ENCODE measurements at places on chromosomes 1 and 21.

DNA sequence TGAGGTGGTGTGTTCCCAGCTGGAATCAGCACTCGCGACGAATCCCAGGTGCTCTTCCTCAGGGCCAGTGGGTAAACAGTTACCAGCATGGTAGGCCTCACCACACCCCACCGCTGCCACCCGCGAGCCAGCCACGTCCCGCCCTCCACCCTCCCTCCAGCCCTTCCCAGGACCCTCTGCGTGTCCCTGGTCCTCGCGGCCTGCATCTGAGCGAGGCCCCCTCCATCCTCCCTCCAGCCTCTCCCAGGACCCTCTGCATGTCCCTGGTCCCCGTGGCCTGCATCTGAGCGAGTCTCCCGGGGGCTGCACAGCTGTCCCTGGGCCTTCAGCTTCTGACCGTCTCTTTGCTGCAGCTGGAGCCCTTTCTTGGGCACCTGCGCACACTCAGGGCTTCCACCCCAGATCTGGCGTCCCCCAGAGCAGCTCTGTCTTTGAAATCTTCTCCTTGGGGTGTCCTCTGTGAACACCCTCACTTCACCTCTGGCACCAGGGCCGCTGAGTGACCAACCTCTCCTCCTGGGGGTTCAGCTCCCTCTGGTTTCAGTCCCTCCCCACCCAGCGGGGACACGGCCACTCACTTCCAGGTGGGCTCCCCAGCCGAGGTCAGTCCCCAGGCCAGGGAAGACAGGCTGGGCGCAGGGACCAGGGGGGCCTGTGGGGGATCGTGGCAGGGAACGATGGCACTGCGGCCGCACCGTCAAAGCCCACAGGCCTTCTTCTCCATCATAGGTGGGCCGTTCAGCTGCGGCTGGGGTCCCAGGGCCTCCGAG, 57.8 kb upstream of the COL6A2 start:
- no peak for DNase-seq

DNA sequence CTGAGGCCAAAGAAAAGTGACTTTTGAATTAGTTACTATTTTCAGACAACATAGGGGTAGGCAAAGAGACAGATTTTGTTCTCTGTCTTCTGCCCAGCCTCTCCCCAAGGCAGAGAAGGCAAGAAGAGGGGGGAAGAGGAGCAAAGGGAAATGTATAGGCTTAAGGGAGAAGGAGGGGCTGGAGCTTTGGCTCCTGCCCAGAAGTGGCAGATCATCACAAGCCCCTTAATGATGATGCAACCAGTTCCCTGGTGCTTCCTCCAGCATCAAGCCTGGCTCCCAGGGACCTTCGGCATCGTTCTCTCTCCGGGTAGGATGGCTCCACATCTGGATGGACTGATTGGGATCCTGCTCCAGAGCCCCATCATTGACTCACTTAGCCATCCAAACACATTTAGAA, 112.8 kb downstream of the KCND3 start:
- DNase-seq = no peak

DNA sequence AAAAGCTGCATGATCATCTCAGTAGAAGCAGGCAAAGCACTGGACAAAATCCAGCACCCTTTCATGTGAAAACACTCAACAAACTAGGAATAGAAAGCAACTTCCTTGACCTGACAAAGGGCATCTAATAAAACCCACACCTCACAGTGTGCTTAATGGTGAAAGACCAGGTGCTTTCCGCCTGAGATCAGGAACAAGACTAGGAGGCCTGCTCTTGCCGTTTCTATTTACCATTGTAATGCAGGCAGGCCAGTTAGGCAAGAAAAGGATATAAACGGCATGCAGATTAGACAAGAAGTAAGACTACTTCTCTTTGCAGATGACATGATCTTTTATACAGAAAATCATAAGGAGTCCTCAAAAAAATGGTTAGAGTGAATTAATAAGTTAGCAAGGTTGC, 37.2 kb downstream of the SLC37A1 start:
- DNase-seq = no peak

DNA sequence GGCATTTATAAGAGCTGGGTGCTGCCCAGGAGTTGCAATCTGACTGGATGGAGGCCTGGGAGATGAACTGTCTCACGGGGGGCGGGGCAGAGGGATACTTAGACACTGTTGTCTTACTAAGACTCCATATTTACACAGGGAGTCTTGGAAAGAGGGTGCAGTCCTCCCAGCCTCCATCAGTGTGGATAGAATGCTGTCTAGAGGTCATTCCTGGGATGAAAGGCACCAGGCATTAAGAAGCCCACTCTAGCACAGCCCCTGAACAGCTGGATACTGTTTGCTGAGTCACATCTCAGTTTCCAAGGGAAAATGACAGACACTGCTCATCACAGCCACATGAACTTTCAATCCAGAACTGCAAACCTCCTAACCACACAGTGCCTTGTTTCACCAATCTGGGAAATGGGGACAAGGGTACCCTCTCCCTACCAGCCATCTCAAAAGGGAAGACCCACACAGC, 43.3 kb downstream of the SSBP3 start:
- no peak for DNase-seq

- DNase-seq = no peak
Measured at GRCh38 chr21:46000182-46000730, 18.7 kb downstream of the COL6A1 start.

DNA sequence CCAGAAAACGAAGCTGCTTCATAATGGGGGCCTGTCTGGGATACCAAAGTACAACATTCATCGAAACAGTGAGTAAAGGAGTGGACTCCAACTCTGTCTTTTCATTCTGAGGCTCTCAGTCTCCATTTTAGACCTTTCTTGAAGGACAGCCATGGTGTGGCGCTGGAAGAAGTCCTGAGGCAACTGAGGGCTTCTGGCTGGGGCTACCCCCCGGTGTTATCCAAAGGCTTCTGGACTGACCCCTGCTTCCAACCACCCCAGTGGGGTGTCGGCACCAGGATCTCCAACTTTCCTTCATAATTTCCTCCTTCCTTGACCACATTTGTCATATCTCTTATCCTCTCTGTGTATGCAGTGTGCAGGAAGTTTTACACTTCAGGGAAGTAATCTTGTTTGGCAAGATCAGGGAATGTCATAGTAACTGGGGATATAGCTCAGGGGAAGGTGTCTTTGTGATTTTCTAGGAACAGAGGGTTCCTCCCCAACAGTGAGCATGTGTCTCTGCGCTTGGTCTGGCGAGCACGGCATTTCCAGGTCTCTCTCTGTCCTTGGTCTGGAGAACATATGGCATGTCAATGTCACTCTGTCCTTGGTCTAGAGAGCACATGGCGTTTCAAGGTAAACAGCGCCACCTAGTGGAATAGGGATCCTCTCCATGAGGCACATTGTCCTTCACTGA, 19.4 kb upstream of the BSDC1 start:
- no peak for DNase-seq

DNA sequence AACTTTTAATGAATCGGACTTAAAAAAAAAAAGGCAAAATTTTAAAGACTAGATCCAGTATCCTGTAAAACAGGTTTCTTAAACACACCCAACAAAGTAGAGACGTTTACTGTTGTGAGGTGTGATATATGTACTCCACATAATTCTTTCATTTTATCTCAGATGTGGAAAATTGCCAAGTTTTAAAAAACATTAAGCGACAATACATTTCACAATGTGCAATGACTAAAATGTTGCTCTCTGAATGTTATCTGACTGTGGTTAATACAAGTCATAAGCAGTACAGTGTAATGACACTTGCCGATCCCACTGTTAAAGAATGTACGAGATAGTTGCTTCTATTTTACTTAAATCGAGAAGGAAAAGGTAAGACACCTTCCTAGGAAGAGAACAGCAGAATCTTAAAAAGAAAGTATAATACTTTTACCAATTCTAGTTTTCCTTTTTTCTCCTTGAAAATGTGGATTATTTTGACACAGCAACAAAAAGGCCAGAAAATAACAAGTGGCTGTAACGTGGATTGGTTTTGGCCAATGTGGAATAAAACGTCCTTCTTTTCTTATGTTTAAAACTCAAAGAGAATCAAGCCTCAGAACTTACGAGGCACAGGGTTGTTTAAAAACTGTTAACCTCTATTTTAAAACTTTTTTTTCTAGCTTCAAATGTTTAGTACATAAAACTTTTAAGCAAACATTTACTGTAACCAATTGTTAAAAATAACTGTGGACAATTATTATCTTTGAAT, 51.4 kb downstream of the TP53BP2 start:
- DNase-seq = no peak

DNA sequence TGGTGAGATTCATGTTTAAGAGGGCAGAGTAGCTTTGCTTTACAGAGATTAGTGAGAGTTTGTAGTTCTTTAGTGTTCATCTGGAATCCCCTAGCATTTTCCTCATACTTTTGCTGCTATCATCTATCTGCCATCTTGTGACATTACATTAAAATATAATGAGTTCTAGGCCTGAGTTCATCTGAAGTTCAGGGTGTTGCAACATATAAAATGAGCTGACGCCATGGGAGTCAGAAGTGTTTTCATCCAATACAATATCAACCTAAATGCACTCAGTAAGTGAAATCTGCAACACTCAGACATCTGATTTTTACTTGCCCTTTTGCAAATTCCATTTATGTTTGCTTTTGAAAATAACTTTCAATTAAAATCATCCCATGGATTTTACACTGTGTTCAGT, 153.8 kb downstream of the NTNG1 start:
- no peak for DNase-seq

- no peak for DNase-seq
Measured at GRCh38 chr1:179925922-179926849, 28.4 kb upstream of the CEP350 start.

DNA sequence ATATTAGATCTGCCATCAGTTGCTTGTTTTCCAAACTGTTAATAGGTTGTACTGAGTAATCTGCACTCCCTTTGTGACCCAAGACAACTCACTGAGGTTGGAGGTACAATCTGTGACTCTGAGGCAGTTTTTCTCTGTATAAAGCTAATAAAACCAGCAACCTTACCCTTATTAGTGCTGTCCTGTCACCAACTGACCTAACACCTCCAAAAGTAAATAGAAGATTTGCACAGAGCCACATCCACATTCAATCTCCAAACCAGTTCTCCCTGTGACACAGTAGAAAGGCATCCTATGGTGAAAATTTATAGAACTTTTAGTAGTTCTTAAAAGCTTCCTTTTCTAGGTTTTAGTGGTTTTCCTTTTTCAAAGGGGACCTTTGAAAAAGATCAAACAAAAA, 140.4 kb upstream of the ADGRL2 start:
- no peak for DNase-seq

- no peak for DNase-seq
Measured at GRCh38 chr1:163535807-163536206, 214.1 kb downstream of the NUF2 start.

DNA sequence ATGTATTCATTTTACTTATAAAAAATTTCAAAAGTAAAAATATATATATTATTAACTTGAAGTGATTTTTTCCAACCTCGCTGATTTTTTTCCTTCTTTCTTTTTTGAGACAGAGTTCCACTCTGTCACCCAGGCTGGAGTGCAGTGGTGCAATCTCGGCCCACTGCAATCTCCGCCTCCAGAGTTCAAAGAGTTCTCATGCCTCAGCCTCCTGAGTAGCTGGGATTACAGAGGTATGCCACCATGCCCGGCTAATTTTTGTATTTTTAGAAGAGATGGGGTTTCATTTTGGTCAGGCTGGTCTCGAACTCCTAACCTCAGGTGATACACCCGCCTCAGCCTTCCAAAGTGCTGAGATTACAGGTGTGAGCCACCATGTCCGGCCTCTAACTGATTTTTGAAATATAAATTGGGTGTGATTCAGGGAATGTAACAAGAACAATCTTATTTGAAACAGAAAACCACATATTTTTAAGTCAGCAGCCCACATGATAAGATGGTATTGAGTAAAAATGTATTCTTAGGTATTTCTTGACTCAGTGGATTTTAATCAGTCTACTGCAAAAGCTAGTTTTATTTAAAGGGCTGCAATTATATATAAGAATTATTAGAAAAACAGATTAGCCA, 30.0 kb downstream of the ZBTB8B start:
- no peak for DNase-seq

- DNase-seq = no peak
Measured at GRCh38 chr1:245235156-245235555, 80.4 kb downstream of the KIF26B start.

- no peak for DNase-seq
Measured at GRCh38 chr1:205578780-205579571, 52.8 kb downstream of the ELK4 start.

DNA sequence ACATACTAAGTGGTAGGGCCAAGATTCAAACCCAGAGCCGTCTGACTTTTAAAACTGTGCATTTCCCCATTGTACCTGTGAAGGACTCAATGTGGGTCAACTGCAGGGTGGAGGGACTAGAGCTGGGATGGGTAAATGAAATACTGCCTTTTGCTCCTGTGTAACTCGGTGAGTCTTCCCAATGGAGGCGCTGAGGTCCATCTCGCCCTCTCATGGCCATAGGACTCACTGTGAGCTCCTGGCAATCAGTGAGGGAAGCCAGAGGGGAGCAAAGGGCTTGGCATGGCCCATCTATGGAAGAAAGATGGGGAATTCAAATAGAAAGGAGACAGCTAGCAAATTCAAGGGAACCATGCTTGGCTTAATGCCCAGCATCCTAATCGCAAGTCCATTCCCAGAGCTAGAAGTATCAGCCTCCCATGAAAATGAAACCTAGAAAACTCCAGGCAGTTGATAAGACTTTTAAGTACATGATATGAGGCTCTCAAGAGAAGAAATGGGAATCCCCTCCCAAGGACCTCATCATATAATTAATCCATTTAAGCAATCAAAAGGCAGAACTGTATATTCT, 25.4 kb upstream of the CGN start:
- no peak for DNase-seq

DNA sequence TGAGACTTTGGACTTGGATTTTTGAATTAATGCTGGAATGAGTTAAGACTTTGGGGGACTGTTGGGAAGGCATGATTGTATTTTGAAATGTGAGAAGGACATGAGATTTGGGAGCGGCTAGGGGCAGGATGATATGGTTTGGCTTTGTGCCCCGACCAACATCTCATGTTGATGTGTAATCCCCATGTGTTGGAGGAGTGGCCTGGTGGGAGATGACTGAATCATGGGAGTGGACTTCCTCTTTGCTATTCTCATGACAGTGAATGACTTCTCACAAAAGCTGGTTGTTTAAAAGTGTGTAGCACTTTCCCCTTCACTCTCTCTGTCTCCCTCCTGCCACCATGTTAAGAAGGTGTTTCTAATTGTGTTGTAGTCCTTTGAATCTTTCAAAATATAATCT, 9.3 kb upstream of the PHGDH start:
- DNase-seq = no peak

DNA sequence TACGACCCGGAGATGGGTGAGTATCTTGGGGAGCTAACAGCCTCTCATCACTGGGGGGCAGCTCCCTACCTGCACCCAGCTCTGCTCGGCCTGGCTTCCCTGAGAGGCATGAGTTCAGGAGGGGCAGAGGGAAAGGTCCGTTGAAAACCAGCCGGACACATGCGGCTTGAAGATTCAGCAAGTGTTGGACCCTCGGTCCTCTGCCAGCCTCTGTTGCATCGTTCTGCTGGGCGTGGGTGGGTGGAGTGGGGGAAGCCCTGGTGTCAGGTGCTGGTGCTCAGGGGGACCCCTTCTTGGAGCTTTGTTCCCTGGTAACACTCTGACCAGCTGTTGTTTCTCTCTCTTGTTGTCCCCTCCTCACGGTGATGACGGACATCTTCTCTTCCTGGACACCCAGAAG, 20.9 kb downstream of the PSEN2 start:
- DNase-seq = no peak

Measured in GOT3 (cell line).